ENCODE measurements at places on chromosomes 3 and 15.

GRCh38 chr3:34947834-34948233, 691.5 kb upstream of the ARPP21 start:
- DNase-seq = peak; percentile 51

GRCh38 chr15:56894601-56895000, 23.8 kb upstream of the TCF12 start:
- no peak for DNase-seq

GRCh38 chr3:65412588-65412987, 626.1 kb downstream of the MAGI1 start:
- DNase-seq = no peak

DNA sequence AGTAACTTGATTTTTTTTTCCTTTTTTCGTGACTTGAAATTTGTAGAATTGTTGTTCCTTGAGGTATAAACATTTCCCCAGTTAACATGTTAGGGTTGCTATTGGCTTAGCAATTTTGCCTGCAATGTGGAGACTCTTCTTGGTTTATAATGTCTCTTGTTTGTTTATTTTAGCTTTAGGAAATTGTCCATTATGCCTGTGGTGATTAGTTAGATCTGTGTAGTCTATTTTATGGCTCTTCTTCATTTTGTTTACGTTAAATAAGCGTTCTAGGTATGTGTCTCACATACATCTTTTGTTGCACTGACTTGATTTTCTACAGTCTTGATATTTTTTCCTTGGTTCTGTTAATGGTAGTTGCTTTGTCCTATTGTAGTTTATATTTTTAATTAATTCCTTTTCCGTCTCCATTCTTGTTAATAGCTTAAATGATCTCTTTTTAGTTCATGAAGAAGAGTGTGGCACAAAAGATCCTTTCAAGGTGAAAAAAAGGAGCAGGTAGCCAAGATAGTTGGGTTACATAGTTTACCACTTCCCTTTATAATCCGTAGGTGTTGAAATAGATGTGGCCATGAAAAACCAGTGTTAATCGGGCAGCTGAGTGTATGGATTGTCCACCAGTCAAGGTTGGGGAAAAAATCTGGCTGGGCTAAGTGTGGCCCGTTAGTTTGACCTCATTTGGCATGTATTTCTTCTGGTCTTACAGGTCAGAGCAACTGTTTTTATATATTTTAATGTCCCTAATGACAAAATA, 12.1 kb downstream of the IQGAP1 start:
- no peak for DNase-seq

- DNase-seq = no peak
Measured at GRCh38 chr3:15519096-15519495, 2.4 kb downstream of the COLQ start.

All from iris pigment epithelial cell (primary cell).